Stimulated activated CD4-positive, alpha-beta T cell treated with anti-CD3 and anti-CD28 coated beads, TNF-alpha, amount 100 ng/mL, for 1 hour (primary cell): ENCODE measurements at places on chromosomes 7 and 10.

GRCh38 chr10:119973281-119973680 lies 80.8 kb downstream of the SEC23IP start:
- no peak for DNase-seq

GRCh38 chr7:155002411-155003091 lies 373 bp downstream of the PAXIP1 start:
- DNase-seq, result no peak

DNA sequence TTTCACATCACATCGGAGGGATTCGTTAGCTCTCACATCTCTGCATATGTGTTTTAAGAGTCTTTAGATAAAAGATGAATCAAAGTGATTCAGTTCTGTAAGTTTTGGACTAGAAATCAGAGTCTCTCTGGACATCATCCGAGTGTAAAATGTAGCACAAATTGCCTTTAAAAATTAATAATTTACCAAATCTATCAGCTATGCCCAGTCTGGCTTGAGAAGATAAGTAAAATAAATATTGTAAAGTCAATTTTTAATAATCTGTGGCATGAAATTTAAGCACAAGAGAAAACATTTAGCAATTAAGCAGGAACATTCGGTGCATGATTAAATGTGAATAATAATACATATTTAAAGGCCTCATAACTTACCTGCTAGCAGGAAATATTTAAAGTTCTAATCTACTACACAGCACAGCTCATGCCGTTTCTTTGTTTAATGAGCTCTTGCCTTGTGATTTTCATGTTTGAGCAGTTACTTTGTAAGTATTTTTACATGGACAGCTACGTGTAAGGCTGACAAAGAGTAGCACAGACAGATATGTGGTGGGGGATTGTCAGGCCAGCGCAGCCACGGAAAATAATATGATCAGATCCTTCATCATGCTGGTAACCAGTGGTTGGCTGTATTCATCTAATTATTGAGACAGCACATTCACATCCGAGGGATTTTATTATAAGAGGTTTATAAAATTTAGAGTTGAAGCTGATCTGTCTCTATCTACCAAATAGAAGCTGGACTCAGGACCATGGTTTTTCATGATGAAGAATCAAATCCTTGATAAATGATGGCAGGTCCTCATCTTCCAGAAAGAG lies 317.3 kb downstream of the ADARB2 start:
- no peak for DNase-seq

DNA sequence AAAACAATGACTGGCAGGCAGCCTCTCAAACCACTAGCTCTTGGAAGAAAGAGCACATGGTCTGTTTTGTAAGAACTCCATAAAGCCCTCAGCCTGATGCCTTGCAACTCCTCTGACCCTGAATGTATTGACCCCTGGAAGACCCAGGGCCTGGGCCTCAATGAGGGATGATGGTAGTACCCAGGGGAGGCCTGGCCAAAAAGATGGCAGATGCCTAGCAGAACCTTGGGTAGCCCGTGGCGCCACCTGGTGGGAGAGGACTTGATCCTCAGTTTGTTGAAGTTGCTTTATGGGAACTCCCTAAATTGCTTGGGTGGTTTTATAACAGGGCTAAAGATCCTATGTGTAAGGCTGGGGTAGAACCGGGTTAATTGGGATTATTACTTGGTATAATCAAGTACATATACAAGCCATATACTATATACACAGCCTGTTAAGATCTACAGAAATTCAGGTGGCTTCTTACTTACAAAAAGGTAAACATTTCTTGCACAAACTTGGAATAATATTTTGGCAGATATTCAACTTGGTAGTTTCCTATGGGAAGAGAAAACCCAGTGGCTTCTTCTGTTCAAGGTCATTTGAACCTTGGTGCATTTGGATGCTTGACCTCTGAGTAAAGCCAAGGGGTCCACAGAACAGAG lies 95.8 kb upstream of the CACUL1 start:
- peak; percentile 26 for DNase-seq

DNA sequence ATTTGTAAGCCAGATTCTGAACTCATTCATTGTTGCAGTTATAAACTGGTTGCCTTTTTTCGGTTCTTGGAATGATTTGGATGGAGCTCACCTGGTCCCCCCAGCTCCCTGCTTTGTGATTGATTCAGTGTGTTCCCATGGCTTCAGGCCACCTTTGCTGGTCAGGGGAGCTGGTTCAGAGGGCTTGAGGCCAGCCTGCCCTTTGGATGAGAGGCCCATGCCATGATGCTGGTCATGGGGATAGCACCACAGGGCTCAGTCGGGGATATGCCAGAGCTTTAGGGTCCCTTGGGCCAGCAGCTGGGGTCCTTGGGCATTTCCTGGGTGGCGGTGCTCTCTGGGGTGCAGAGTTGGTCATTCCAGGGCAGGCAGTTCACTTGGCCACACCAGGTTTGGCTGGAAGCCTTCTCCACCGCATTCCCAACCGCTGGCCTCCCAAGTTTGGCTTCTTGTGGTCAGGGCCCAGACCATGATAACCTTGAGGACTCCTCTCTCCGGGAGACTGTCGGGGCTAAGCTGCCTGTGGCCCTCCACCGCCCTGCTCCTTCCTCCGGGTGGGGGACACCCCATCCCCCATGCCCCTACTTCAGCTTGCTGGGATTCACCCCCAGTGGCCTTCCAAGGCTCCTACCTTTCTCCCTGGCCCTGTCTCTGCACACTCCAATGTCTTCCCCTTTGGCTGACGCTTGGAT lies 65.1 kb downstream of the MGMT start:
- no peak for DNase-seq

DNA sequence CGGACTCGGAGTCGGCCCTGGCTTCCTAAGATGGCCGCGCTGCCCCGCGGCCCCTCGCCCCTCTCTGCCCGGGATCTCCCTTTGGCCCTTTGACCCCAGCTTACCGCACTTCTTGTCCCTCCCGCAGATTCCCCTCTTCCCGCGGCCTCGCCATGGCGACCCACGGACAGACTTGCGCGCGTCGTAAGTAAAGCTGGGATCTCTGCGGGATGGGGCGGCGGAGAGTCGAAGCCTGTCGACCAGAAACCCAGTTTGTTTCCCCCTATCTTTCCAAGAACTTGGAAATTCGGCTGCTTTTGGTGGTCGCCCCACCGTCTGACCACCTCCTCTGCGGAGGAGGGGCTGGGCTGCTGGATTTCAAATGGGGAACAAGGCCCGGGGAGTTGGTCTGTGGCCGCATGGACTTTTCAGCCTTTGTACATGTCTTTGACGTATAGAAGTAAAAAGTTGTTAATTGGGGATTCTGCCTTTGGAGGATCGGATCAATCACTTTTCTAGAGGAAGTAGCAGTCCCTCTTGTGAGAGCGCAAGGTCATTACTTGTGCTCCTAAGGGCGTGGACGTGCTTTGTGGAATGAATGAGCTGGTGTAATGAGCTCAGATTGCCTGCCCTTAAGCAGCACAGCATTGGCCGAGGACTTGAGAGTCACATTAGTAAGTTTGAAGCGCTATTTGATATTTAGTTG lies 553 bp downstream of the VDAC2 start:
- no peak for DNase-seq

GRCh38 chr7:155361346-155361680 lies 63.6 kb downstream of the INSIG1 start:
- DNase-seq, result no peak

DNA sequence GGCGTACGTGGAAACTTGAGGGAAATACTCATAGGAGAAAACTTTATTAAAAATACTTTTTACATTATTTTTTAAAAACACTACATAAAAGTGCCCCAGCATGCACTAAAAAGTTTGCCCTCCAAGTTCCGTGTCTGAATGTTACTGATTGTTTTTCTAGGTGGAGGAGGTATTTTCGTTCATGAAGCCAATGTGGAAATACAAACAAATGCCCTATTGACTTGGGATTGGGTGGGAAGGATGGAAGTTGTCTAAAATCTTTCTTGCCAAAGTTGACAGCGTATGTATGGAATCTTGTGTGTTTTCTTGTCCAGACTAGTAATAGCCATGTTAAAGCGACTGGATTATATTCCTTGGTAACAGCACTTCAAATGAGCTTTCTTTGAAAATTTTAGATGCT lies 1.2 kb downstream of the PROSER2 start:
- DNase-seq, result no peak

- DNase-seq, result no peak
Observed at GRCh38 chr10:34682580-34682979, 132.5 kb downstream of the PARD3 start.

DNA sequence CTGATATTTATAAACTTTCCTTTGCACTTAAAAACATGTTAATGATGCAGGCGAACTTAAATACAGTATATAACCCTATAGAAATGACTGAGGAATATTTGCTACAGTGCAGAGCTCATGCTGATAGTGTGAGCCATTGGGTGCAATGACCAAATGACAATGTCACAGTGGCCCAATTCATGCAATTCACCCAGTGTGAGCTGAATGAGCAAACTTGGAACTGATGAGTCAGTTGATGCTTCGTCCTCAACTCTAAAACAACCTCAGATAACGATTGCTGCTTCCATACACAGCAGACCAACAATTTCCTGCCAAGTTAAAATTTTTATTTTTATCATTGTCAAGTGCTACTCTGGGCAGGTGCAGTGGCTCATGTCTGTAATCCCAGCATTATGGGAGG lies 12.1 kb upstream of the ZC3HAV1L start:
- no peak for DNase-seq

DNA sequence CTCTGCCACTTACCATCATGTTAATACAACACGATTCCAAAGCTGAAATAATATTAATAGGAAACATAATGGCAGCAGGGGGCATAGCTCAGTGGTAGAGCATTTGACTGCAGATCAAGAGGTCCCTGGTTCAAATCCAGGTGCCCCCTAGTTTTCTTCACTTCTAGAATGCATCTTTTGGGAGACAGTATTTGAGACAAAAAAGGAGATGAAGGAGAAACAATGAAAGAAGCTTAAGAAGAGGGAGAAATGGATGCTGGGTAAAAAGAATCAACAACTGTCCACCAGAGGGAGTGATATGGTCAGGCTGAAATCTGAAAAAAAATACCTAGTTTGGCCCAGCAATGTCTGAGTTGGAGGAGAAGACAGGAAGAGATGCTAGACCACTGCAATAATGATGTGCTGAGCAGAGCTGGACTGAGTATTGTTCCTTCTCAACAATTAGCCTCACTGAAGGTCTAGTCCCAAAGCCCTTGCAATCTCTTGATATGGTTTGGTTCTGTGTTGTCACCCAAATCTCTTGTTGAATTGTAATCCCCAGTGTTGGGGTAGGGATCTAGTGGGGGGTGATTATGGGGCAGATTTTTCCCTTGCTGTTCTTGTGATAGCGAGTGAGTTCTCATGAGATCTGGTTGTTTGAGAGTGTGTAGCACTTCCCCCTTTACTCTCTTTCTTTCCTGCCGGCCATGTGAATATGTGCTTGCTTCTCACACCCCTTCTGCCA lies 48.3 kb downstream of the ZNF783 start:
- DNase-seq, result no peak

DNA sequence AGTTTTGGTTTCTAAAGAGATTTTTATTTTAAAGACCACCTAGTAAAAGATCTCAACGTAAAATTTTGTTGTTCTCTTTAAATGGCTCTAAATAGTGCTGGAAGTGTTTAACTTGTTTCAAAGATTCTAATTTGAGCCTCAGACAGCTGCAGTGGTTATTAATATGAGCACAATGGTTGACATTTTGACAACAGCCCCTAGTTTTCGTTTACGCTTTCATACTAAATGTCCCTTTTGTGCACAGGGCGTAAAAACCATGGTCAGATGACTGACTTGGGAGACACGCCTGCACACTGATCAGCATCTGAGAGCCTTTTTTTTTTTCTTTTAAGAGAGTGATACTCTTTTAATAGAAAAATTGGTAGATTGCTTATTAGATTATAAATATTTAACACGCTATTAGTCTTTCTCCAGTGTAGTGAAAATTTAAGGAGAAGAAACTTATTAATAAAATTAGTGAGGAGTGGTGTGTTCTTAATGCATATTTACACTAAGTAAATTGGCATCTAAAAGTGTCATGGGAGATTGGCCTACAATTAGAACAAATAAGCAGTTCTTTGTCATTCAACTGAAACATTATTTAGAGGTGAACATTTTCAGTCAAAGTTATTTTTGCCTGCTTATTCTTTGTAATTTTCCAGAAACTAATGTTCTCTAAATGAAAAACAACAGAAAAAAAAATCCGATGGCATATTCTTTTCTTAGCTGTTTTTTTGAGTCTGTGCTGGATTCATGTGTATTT lies 182.8 kb upstream of the PHYHIPL start:
- no peak for DNase-seq

GRCh38 chr7:11332186-11332864 lies 358.7 kb downstream of the PHF14 start:
- no peak for DNase-seq

DNA sequence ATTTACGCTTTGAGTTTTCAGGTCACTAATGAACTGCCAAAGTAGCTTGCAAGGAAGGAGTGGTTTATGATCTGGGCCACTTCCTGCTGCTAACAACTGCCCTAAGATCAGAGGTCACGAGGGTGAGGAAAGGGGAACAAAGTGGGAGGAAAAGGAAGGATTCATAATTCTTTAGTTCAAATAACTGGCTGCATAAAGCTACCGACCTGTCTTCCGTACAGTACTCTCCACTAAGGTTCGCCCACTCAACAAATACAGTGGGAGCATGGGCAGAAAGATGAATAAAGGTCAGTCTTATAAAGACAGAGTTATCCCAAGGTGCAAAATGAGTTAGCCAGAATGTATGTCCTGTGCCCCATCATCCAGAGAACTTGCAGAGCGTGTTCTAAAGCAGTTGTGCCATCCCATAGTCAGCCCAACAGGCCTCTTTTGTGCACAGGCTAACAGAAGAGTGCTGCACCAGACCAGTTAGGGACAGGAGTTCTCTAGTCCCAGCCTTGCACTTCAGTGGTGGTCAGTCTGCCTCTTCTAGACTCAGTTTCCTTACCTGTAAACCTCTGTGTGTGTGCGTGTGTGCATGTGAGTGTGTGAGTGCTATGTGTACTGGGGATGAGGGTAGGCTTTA lies 65.9 kb downstream of the CREB3L2 start:
- DNase-seq, result no peak

DNA sequence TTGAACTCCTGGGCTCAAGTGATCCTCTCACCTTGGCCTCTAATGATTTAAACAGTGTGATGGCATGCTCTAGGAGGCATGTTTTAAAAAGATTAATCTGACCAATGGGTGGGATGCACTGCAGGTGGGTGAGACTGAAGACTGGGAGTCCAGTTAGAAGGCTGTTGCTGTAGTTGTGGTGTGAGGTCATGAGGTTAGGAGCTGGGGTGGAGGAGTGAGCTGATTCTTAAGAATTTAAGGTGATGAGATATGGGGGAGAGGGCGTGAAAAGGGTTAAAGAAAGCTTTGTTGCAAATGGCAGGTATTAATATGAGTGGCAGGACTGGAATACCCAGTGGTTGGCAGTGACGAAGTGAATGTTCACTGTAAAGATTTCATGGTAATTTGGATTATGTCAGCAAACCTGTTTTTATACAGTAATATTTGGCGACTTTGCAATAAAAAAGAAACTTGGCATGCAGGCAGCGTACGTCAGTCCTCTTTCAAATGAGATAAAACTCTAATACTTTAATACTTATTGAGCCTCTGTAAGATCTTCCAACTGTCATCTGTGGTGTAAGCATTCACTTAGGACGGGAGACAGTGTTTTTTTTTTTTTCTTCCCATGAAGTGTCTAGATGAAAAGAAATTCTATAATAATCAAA lies 72.8 kb upstream of the MTPN start:
- DNase-seq, result no peak
